ENCODE measurements at places on chromosomes 6 and 20. TPM values are rescaled to one million over a fixed set of nuclear protein-coding genes. Genes with fewer than 3 reads are reported as not detected.
A peak's percentile ranks its signal among the peaks of the same experiment; 100 is the strongest.

DNA sequence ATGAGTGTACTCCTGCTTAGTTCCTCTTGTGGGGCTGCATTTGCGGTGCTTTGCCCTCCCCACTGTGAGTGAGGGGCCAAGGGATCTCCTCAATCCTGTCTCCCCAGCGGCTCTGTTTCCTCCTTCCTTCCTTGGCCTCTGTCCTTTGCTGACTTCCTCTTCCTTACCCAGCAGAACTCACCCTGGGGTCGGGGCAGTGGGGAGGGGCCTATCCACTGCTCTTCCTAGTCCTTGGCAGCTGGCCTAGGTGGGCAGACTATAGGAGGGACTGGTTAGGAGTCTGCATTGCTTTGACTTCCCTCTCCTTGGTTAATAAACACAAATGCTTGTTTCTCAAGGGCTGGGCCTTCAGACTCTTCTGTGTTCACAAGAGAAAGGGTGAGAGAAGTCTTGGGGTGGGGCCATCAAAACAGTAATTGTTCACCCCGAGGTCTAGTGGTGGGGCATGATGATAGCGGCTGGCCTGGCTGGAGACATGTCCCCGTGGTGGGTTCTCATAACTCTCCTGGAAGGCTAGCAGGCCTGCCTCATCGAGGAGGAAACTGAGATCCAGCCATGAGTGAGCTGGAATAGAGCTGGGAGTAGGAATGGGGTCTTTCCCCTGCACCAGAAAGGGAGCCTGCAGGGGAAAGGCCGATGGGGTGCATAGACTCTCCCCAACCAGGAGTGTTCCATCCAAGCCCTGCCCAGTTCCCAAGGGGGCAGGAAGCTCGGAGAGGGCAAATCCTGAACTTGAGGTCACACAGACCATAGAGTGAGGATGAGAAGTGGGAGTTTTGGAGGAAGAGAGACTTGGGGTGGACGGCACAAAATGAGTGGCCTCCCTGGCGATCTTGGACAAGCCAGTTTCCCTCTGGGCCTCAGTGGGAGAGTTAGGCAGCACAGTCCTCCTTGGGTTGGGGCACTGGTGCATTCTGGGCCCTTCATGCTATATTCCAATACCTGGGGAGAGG, 12.7 kb downstream of the FAM110A start:
- DNase-seq: no peak

DNA sequence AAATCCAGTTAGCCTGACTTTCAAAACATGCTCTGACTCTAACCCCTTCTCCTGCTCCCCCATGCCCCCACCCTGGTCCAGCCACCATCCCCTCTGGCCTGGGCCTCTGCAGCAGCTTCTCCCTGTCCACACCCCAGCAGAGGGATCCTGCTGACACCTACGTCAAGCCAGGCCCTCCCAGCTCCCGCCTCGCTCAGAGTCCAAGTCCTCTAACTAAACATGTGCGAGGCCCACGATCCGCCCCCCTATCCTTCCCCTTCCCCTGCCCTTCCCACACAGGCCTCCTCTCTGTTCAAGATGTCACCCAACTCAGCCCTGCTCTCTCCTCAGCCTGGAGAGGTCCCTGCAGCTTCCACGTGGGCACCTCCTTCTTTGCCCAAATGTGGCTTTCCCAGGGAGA, 33.7 kb downstream of the NFATC2 start:
- DNase-seq: no peak

DNA sequence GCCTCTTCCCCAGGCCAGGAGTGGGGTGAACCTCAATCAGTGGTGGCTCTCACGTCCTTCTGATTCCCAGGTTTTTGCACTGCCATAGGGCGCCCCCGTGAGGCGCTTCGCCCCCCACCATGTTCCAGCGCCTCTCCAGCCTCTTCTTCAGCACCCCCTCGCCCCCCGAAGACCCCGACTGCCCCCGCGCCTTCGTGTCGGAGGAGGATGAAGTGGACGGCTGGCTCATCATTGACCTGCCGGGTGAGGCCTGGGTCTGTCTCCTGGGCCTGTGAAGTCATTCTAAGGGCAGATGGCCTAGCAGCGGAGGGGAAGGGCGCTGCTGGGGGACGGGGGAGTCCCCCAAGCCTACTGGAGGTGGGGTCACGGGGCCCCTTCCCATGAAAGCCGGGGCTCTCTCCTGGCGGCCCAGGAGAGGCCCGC, 4.5 kb downstream of the TP53INP2 start:
- DNase-seq: peak; percentile 43

DNA sequence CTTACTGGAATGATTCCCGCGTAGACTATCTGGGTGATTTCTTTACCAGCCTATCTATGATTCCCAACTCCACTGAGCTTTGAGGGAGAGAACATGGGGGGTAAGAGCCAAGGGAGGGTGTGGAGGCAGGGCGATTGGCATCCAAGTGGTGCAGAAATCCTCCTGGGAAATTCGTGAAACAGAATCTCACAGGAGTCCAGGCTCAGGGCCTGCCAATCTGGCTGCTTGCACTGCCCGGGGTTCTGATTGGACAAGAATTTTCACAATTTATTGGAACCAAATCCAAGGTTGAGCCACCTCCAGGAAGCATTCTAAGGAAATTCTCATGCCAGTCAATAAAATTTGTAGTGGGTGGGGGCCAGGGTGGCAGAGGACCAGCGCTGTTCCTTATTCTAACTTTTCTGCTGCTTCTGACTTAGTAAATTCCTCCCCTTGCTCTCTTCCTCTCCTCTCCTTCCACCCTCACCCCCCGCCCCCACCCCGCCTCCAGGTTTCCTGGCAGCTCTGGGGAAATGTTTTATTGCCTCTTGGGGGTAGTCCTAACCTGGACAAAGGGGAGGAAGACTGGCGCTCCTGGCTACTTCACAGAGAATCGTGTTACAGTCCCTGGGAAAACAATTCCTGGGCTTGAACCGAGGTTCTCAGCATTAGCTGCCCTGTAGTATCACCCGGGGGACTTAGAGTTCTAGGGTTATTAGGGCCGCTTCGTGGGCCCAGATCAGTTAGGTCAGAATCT, 3.1 kb downstream of the BMP6 start:
- DNase-seq: peak; percentile 73

- no peak for DNase-seq
Measured at GRCh38 chr6:42745083-42745639, 742 bp downstream of the TBCC start.

DNA sequence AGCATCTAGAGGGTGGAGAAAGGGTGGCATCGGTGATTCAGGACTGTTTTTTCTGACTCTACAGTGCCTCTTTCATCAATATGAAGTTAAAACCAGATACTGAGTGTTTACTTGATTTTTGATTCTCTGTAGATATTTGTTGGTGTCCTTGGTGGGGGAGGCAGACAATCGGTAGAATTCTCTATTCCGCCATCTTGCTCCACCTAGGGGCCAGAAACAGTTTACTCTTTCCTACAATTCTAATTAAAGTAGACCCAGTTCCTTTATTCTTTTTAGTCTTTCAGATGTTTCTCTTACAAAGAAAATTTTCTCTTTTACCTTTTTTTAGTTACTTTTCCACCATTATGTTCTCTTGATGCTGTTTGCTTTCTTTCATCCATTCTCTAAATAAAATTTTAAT, 162.1 kb upstream of the RAB32 start:
- DNase-seq: no peak

DNA sequence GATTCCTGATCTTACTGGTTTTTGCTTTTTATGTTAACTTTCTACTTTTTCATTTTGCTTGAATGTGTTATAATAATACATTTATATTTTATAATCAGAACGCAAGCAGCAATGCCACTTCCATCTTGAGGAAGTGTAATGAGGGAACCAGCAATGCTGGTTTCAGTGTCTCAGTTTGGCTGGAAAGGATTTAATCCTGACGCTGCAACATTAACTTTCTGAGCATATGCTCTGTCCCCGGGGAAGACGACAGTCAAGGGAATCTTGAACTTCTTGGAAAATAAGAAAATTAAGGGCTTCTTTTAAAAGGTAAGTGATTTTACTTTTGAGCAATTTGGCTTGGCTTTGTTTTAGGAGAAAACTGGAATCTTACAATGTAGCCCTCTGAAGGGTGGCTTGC, 205.5 kb upstream of the AGPAT4 start:
- DNase-seq: no peak

- no peak for DNase-seq
Measured at GRCh38 chr20:4369119-4369797, 352.5 kb upstream of the PRND start.

GRCh38 chr6:153401751-153402150, 270.7 kb upstream of the RGS17 start:
- no peak for DNase-seq

DNA sequence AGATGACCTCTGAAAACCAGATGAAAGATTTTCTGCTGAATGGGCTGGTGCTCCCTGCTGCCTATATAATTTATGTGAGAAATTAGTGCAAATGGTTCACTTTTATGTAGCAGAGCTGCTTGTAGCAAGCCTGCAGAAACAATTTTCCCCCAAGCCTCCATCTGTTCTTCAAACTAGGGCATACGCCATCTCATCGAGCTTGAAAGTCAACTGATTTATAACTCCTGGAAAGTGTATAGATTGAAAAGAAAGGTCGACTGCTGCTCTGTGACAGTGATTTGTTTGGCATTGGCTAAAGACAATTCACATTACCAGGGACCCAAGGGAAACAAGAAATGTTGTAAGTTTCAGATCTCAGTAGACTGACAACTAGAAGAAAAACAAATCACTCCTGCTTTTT, 93.3 kb downstream of the PACRG start:
- no peak for DNase-seq

- no peak for DNase-seq
Measured at GRCh38 chr20:38129893-38130609, 35.0 kb downstream of the TGM2 start.

- no peak for DNase-seq
Measured at GRCh38 chr20:44279228-44279627, 31.8 kb downstream of the FITM2 start.

DNA sequence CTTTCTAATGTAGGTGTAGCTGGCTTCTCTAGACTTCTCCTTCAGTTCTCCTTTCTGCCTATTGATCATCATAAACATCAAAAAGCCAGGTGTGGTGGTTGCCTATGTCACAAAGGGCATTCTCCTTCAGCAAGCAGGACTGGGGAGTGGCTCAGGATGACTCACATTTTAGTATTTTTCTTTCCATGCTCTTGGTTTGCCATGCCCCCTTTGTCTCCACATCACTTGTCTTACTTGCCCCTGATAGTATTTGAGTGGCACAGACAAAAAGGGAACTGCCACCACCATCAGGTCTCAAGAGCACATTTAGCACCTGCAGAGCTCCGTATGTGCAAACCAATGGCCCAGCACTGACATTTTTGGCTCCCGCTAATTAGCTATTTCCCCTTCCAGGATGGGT, 698.8 kb downstream of the DHX35 start:
- DNase-seq: no peak

DNA sequence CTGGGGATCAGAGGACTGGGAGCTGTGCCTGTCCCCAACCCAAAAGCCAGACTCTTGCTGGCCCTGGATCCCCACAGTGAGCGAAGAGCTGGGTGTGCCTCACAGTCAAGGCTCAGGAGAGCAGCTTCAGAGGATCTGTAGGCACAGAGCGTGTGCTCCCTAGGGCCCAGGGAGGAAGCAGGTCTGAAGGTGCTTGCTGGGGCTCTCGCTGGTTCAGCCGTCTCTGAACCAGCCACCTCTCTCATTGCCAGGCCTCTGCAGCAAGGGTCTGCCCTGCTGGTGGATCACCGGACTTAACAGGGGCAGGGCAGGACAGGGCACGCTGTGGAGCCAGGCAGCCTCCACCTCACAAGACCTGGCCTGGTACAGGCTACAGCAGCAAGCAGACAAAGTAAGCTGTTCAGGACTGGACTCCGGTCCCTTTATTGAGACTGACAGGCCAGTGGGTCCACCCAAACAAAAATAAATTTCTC, 13.8 kb downstream of the PCIF1 start:
- no peak for DNase-seq

- DNase-seq: no peak
Measured at GRCh38 chr6:117602899-117603588, 733 bp upstream of the GOPC start.

BEND6 gene
- polyA plus RNA-seq: 4.9 TPM

BMP6 gene
- polyA plus RNA-seq: 7.7 TPM

TGM2 gene
- 42.3 TPM for polyA plus RNA-seq

GGTLC1 gene
- polyA plus RNA-seq: not detected

LAMP5 gene
- 8.1 TPM for polyA plus RNA-seq

DYNLT2 gene
- polyA plus RNA-seq: 6.7 TPM

RIPPLY2 gene
- polyA plus RNA-seq: not detected

EYS gene
- polyA plus RNA-seq: 1.2 TPM

IPCEF1 gene
- 5.2 TPM for polyA plus RNA-seq

DEFB132 gene
- polyA plus RNA-seq: not detected

OPRL1 gene
- 1.2 TPM for polyA plus RNA-seq

ALDH8A1 gene
- polyA plus RNA-seq: 37.3 TPM

Data from renal pelvis (tissue), 12 donors.